ENCODE measurements at places on chromosomes 7 and 10. TPM values are rescaled to one million over a fixed set of nuclear protein-coding genes. Genes with fewer than 3 reads are reported as not detected.
A peak's percentile ranks its signal among the peaks of the same experiment; 100 is the strongest.

- no peak for DNase-seq
These were observed 27.5 kb downstream of the STRA8 start for GRCh38 chr7:135260930-135261721.

- DNase-seq: no peak
These were observed 7.2 kb downstream of the NEUROD6 start for GRCh38 chr7:31333291-31333690.

- DNase-seq: no peak
These were observed 73.8 kb downstream of the PAXIP1 start for GRCh38 chr7:154929006-154929726.

- DNase-seq: no peak
These were observed 535 bp downstream of the ASAH2B start for GRCh38 chr10:50740293-50740648.

- DNase-seq: no peak
These were observed 20.0 kb upstream of the DNAJC1 start for GRCh38 chr10:22023508-22023907.

DNA sequence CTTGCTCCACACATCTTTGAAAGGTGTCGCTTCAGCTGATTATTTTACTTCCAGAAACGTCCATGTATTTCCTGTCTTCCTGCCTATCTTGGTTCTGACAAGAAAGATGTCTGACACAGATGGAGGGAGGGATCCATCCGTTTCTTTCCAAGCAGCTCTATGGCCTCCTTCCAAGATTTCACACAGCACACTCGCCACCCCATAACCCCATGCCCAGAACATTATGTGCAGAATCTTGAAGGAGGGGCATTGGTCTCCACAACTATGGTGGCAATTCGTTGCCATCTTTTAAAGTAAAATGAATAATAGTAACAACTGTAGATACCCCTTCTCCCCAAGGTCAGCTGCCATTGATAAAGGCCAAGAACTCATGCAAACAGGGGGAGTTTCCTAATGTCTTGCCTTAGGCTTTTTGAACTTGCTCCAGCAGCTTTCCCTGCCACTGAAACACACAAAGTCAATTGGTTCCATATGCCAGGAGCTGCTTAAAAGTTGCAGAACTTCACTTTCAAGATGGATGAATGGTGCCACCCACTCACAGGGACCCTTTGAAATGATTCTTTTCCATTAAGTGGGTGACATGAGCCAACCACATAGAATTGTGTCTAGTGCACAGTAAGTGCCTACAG is 60.0 kb downstream of the VSTM4 start:
- no peak for DNase-seq

GRCh38 chr7:6165521-6166320 is 106.7 kb downstream of the CYTH3 start:
- DNase-seq: no peak

DNA sequence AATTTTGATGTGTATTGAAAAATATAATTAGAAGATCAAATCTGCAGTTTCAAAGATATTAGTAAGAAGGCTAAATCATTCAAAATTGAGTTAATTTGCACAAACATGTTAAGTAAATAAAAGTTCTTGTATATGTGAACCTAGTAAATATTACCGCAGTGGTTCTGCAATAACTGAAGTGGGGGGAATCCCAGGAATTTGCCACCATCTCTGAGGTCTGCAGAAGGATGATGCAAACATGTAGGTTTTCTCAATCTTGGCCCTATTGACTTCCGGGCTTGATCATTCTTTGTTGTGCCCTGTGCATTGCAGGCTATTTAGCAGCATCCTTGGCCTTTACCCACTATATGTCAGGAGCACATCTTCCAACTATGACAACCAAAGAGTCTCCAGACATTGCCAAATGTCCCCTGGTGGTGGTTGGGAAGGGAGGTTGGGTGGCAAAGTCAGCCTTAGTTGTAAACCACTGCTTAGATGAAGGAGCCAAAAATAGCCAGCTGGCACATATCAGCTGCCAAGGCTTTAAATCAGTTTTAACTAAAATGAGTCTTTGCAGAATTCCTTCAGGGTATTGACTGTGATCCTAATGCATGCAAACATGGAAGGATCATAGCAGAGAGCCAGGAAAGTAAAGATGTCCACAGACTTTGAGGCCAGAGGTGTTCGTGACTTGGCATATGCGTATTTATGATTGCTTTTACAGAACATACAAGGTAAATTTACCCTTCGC is 146.3 kb downstream of the TRIL start:
- no peak for DNase-seq

DNA sequence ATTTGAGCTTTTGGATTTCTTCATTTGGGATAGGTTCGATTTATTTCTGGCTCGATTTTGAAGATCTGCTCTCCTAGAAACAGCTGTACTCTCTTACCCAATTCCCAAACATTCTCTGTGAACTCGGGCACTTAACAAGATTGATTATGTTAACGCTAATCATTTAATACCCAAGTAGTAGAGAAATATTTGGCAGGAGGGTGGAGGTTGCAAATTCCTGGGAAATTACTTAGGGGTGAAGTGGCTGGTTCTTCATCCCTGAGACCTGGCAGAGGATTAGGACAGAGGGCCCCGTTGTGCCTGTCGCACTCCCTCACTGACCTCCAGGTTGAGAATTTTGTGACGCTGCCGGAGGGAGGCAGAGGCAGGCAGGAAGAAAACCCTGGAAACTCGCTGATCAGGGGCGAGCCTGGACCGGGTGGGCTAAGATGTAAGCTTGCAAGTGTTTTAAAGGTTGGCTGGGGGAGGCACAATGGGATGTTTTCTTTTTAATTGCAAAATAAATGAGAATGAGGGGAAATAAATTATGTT is 182.6 kb downstream of the TCF7L2 start:
- DNase-seq: no peak

- DNase-seq: no peak
These were observed 118.5 kb upstream of the DIP2C start for GRCh38 chr10:807958-808353.

DNA sequence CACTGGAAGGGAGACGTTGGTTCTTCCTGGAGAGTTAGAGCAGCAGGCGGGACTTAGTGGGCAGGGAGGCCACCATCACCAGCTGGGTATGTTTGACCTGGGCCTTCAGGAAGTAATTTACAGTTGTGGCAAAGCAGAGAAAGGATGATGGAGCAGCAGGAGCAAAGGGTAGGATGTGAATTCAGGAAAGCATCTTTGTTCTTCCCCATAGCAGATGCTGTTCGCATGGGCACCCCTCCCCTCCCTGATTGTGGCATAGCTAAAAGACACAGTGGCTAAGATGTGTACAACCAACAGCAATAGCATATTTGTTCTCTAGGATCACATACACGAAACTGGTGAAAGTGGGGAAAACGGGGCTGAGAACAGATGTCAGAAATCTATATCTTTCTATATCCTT is 56.3 kb upstream of the ITPRID1 start:
- DNase-seq: no peak

- no peak for DNase-seq
These were observed 148.6 kb downstream of the PTPRN2 start for GRCh38 chr7:158439035-158439434.

- DNase-seq: no peak
These were observed 26.4 kb downstream of the DRGX start for GRCh38 chr10:49369216-49370162.

- DNase-seq: peak; percentile 59
These were observed 42.3 kb downstream of the NOC3L start for GRCh38 chr10:94320285-94320914.

DNA sequence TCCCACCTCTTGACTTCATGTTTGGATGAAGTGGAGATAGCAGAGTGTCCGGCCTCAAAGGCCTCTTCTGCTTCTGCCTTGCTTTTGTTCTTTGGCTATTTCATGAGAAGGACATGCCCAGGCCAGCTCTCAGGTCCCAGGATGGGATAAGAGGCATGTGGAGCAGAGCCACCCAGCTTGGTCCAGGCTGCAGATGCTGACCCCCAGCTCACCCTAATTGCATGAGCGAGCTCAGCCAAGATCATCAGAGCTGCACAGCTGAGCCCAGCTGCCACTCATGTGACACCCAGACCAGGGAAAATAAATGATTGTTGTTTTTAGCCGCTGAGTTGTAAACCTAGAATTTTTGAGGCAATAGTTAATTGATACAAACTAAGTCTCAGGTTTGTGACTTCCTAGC is 230.0 kb downstream of the PHF14 start:
- peak; percentile 19 for DNase-seq

- DNase-seq: peak; percentile 28
These were observed 40.1 kb downstream of the IQUB start for GRCh38 chr7:123494193-123494796.

GRCh38 chr10:119494236-119495020 is 48.1 kb downstream of the RGS10 start:
- DNase-seq: no peak

DNA sequence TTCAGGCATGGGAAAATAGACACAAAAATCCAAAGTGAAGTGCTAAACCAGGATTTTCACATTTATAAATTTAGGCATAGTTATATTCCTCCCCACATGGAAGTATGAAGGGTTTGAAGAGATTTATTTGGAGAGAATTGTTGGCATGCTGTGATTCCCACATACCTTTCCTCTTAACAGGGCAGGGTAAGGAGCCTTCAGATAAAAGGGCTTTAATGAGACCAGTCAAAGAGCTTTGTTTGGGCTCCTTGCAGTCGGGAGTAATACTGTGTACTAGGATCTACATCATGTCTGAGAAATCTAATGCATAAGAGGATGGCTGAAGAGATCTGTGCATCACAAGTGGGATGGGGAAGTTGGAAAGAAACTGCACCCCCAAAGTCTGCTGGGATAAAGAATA is 140.8 kb upstream of the PTN start:
- DNase-seq: no peak

DNA sequence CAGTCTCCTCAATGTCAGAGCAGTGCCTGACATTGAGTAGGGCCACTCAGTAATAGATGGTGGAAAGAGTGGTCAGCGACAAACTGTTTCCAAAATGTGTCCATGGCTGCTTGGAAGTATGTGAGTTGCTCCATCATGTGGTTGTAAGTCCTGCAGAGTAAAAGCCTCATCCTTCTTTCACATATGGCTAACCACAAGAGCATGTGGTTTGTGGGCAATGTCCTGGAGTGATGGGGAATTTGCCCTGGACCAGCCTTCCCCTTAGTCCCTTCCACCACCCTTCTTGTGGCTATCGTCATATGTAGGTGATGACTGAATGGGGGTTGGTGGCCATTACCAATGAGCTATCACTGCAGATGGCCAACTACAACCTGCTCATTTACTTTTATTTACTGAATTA is 33.0 kb upstream of the PLXNA4 start:
- DNase-seq: no peak

DNA sequence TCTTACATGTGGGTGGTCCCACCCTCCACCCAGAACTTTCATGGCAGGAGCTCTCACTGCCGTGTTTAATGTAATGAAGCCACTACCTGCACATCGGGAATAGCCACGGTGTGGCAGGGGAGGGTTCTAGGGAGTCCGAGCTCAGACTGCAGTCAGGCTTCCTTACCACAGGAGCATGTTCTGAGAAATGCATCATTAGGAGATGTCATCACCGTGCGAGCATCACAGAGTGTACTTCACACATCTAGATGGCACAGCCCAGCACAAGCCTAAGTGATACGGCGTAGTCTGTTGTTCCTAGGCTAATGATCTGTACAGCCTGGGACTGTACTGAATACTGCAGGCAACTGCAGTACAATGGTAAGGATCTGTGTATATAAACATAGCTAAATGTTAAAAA is 153.0 kb upstream of the LANCL2 start:
- no peak for DNase-seq

DNA sequence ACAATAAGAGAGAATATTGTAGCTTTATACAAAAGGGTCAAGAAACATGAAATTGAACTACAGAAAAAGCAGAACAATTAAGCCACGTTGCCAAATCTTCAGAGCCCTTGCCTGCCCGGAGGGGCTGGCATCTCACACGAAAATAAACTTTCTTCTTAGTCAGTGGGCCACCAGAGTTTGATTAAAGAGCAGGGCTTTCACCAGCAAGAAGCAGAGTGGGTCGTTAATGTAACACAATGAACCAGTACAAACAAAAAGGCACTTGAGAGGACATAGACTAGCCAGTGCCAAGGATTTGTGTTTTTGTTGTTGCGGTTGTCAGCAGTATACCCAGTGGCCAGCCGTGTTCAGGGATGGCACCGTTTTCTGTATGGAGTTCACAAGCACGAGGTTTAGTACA is 155.4 kb downstream of the NRP1 start:
- no peak for DNase-seq

- no peak for DNase-seq
These were observed 1.2 kb downstream of the CYREN start for GRCh38 chr7:135169141-135169963.

- DNase-seq: no peak
These were observed 18.1 kb downstream of the RAB11FIP2 start for GRCh38 chr10:118028619-118029018.

DNA sequence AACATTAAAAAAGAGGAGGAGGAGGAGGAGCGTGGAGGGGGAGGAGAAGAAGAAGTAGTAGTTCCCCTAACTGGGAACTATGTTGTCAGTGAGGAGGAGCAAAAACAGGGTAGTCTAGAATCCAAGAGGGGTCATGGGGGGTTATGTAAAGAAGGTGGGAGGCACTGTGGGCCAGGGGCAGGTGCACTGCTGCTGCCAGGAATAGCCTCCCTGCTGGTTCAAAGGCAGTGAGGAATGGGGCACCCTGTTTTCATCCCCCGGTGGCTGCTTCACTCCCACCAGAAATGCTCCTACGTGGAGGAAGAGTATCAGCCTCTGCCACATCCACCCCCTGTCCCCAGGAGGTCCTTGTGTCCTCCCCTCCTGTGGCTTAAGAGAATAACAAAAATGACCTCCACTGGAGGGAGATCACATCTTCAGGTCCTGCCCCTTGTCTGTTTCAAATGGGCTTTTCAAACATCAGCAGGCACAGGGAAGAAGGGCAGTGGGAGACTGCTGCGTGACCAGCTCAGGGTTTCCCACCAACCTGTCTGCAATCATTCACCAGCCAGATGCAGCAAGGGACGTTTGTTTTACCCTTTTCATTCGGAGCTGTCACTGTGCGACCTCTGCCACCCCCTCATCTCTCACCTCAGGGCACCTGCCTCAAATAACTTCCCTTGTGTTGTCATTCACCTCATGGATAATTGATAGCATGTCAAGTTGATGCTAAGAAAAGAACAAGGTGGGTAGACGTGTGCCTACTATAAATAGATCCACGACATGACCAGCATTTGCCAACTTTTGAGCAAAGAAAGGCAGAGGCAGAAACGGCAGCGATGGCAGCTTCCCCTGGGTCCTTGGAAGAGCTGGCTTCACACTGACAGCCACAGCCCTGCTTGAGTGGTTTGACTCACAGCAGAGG is 92.6 kb downstream of the DGKI start:
- no peak for DNase-seq

The EN2 gene
- polyA plus RNA-seq: 0.03 TPM

The FKBP6 gene
- 0.60 TPM for polyA plus RNA-seq

The STK32C gene
- 11.5 TPM for polyA plus RNA-seq

The ANKRD30A gene
- not detected for polyA plus RNA-seq

The STEAP1 gene
- 16.5 TPM for polyA plus RNA-seq

The GPR15LG gene
- 0.52 TPM for polyA plus RNA-seq

The GRB10 gene
- polyA plus RNA-seq: 45.6 TPM

Data from left kidney (tissue), 8 donors.